Central memory CD4-positive, alpha-beta T cell (primary cell): ENCODE measurements at places on chromosomes 6 and 20.

GRCh38 chr6:22613695-22614094 lies 44.3 kb downstream of the HDGFL1 start:
- DNase-seq: no peak

GRCh38 chr20:19901226-19901625 lies 115.9 kb upstream of the NAA20 start:
- no peak for DNase-seq

DNA sequence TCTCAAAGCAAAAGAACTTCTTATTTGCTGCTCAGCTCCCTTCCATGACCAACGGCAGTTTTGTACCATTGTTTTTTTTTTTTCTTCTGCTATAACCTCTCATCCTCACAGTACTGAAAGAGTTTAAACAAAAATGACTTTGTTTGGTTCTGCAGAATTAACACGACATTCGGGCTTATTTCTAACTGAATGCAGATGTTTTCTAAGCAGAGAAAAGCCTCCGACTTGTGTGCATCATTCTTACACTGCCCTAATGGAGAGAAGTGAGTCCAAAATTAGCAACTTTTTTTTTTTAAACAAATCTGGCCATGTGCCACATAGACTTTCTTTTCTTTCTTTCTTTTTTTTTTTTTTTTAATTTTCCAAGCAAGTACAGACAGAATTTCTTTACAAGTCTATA lies 382.7 kb downstream of the HDGFL1 start:
- no peak for DNase-seq

GRCh38 chr6:110543106-110543505 lies 66.7 kb upstream of the SLC22A16 start:
- DNase-seq: no peak

- DNase-seq: no peak
These were observed 47.4 kb downstream of the PDE10A start for GRCh38 chr6:165615636-165616035.

GRCh38 chr6:68880050-68880813 lies 245.2 kb downstream of the ADGRB3 start:
- no peak for DNase-seq

GRCh38 chr6:81606965-81607381 lies 145.5 kb downstream of the TENT5A start:
- DNase-seq: no peak

DNA sequence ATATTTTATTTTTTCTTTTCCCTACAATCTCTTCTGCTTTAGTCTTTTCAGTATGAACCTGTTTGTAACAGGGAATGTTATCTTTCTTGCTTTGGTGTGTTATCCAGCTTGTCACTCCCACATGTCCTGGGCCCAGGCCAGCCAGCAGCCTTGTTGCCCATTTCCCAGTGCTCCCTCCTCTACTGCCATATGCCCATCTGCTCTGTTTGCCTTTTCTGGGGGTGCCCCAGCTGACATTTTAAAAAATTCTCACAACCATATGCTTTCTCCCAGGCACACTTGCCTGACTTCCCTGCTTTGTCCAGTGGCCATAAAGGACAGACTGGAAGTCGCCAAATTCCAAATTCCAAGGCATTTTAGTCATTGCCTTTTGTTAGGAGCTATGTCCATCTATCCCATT lies 23.6 kb upstream of the LMBRD1 start:
- DNase-seq: no peak

- no peak for DNase-seq
These were observed 89.2 kb downstream of the FAM83B start for GRCh38 chr6:54935739-54936138.

- no peak for DNase-seq
These were observed 181.2 kb downstream of the ZDHHC14 start for GRCh38 chr6:157561929-157562810.

DNA sequence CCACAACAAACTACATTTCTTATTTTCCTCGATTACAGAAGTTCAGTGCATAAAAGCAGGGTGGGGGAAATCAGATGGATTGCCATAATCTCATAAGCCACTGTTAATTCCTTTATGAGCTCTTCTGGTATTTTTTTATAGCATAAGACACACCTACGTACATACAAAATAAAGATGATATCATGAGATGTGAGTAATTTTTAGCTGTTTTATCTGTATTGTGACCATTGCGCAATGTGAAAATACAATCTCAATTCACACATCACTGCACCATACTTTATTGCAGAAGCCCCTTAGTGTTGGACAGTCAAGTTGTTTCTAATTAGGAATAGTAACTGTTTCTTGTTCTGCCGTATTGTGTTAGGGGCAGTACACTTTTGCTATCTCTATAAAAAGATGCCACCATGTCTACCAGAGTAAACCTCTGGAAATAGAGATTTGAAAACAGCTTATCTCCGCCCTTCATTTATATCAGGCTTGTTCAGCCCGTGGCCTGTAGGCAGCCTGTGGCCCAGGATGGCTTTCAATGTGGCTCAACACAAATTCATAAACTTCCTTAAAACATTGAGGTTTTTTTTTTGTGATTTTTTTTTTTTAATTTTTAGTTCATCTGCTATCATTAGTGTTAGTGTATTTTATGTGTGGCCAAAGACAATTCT lies 90.4 kb downstream of the FARS2 start:
- DNase-seq: no peak

DNA sequence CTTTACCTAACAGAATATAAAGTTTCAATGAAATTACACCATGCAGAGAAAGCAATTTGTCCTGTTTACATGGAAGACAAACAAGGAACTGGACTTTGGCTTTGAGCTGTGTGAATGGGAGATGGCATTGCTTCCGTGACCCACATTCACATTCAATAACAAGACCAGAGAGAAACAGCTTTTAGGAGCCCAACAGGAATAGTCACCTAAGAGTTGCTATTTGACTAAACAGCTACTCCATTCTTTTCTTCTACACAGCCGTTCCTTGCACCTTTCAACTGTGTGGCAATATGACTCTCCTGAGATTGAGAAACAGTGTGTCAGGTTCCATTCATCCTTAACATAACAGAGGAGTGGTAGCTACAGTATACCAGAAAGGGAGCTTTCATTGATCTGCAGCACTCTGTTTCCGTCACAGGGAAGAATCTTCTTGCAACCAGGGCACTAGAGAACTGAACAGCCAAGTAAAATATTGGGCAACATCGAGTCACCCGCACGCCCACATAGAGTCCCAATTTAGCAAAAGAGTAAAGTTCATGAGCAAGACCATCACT lies 355.1 kb downstream of the HAO1 start:
- no peak for DNase-seq

DNA sequence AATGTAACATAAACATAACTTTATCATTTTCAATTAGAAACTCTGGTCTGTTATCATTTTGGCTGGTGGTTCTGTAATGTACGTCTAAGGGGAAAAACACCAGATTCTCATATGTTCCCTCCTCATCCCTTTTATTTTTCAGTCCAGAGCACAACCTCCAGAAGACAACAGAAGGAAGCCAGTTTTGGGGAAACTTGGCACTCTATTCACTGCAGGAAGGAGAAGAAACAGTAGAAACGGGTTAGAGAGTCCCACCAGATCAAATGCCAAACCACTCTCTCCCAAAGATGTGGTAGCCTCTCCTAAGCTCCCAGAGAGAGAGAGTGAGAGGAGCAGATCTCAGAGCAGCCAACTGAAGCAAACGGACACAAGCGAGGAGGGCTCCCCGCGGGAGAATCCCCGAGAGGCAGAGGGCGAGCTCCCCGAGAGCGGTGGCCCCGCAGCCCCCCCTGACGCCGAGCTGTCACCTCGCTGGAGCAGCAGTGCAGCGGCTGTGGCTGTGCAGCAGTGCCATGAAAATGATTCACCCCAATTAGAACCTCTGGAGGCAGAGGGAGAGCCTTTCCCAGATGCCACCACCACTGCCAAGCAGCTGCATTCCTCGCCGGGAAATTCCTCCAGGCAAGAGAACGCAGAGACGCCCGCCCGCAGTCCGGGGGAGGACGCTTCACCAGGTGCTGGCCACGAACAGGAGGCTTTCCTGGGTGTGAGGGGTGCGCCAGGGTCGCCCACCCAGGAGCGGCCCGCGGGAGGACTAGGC lies 117.8 kb downstream of the RTN4IP1 start:
- peak; percentile 24 for DNase-seq

- DNase-seq: no peak
These were observed 42.1 kb downstream of the DAAM2 start for GRCh38 chr6:39834278-39834677.

- no peak for DNase-seq
These were observed 127.4 kb upstream of the ARMC2 start for GRCh38 chr6:108720827-108721226.

- no peak for DNase-seq
These were observed 989 bp downstream of the FITM2 start for GRCh38 chr20:44309763-44310663.

DNA sequence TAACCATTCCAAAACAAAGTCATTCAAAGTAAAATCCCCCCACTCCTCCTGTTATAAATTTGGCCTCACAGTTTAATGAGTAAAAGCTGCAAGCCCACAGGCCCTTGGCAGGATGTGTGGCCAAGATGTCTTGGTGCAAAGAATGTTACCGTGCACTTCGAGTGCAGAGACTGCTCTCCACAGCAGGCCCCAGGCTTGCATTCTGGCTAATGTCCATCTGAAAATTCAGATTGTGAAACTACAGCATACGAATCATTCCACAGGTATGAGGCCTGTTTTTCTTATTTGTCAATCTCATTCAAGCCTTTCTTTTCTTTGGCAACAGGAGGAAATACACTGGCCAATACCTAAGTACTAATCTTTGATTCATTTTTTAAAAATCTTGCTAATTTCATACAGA lies 7.1 kb downstream of the RPS6KA2 start:
- no peak for DNase-seq

- DNase-seq: no peak
These were observed 21.7 kb downstream of the SEC63 start for GRCh38 chr6:107936162-107936909.

DNA sequence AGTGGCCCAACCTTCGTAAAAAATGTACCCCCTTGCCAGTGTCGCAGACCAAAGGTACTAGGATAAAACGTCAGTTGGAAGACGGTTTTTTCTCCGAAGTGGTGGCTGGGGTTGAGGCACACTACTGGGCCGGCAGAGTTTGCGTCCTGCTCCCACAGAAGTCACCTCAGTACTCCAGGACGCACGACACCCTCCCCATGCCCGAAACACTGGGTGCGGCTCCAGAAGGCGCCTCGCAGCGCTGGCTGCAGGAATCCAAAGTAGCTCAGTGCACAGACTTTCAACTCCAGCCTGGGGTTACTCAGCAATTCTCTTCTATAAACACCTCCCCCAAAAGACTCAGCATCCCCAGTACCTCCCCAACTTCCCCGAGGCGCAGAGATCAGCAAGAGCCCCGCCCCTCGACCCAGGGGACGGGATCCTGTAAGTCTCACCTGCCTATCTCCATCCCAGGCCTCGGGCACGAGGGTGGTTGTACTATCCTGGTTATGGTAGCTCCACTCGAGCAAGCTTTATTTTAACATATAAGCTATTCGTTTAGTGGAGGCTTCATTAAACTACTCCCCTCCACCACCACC lies 88.2 kb downstream of the ZFP64 start:
- no peak for DNase-seq

- DNase-seq: no peak
These were observed 255.4 kb upstream of the IRAK1BP1 start for GRCh38 chr6:78611886-78612480.

DNA sequence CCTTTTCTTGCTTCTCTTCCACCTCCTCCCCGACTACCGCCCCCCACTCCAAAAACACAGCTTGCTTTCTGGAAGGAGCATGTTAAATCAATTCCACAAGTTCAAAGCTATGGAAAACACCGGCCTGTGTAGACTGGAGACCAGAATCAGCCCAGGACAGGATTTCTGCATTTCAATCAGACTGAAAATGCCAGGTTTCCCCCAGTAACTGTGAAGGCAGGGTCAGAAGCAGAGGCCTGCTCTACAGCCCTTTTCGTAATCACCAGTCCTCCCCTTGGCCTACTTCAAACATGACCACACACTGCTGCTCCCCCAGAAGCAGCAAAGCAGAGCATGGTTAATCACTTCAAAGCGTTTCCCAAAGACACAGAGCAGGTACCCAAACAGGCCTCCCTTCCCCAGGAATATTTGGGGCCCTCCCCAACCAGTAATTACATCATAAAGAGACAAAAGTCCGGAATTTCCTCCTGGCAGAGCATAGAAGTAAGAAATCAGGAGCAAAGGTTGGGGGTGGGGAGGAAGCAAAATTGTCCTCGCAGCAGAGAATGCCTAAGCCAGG lies 38.4 kb downstream of the ZMYND8 start:
- no peak for DNase-seq

DNA sequence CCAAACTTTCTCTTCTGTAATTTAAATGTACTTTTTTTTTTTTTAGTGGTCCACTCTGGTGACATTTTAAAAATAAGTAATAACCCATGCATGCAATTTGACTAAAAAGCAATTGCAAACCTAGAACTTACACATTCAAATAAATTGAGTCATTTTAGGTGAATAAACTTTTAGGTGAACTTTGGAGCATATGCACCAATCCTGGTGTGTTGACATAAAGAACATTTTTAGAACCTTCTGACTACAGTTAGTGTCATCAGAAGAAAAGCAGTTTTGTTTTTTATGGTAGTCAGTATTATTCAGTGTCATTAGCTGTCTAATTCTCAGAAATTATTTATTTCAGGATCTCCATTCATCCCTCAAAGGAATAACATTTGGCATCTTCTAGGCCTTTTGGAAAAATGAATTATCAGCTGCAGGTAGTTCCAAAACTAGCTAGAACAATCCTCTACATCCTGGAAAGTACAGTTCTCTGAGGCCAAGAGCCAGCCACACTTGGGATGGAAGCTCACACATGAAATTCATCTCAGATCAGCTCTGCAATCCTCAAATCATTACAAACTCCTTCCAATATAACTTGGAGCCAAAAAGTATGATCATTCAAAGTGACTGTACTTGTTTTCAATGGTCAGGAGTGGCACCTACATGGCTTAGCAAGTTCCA lies 38.5 kb upstream of the SIM1 start:
- no peak for DNase-seq

DNA sequence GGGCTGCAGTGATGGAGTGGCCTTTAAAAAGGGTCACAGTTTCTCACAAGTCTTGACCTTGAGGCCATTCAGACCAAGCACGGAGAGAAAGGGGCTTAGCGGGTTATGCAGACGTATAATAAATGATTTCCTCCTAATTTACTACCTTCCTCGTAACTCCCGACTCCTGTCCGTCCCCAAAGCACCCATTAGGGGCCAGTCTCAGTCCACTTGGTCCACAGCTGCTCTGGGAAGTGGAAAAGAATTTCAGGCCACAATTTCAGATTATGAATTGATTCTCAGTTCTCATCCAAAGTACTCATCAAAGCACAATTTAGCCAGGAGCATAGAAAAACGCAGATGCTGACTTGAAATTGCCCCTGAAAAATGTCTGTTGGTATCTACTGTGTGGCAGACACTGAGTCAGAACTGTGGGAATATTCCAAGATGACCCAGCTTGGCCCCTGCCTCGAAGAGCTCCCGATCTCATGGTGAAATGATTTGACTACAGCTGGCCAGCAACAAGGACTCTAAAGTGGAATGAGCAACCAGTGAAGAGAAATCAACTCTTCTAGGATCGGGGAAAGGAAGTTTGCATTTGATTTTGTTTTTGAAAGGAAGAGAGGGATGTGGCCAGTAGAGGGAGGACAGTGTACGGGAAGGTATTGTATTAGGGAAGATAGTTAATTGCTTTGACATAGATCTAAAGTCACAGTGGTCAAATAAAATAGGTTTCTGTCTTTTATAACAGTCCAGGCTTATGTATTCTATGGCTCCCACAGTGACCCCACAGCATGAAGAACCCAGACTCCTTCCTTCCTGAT lies 15.2 kb upstream of the STK35 start:
- no peak for DNase-seq

- no peak for DNase-seq
These were observed 79.7 kb downstream of the EDN1 start for GRCh38 chr6:12369781-12370262.

GRCh38 chr20:51736947-51737346 lies 31.2 kb downstream of the ATP9A start:
- no peak for DNase-seq

GRCh38 chr6:38644951-38645350 lies 5.2 kb upstream of the BTBD9 start:
- DNase-seq: no peak
